Renal pelvis (tissue), 12 donors: ENCODE measurements at places on chromosomes 1 and 21. TPM values are rescaled to one million over a fixed set of nuclear protein-coding genes. Genes with fewer than 3 reads are reported as not detected.
A peak's percentile ranks its signal among the peaks of the same experiment; 100 is the strongest.

DNA sequence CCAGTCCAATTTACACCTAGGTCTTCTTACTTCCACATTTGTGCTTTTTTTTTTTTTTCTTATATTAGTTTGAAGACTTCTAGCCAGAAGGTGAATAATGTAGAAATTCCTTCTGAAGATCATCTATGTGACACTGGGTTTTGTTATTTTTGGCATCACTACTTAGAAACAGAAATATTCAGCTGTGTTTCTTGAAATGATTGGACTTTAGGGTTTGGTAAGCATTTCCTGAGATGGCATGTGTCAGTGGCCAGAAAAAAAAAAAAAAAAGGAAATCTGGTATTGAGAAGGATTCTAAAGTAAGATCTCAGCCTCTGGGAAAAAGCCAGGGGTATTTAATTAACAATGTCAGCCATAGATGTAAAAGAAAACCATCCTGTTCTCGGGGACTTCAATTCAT lies 43.4 kb upstream of the LRRC8C start:
- no peak for DNase-seq

DNA sequence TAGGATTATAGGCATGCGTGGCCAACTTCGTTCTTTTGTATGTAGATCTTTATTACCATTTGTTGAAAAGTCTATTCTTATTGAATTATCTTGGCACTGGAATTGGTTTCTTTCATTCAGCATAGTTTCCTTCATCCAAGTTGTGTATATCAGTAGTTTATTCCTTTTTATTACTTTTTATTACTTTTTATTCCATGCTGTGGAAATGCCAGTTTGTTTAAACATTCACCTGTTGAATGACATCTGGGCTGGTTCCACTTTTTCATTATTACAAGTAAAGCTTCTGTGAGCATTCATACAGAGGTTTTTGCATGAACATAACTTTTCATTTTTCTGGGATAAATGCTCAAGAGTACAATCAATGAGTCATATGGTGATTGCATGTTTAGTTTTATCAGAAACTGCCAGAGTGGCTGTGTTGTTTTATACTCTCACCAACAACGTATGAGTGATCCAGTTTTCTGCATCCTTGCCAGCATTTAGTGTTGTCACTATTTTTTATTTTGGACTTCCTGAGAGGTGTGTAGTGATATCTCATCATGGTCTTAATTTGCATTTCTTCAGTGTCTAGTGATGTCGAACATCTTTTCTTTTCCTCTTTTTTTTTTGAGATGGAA lies 28.6 kb downstream of the PTPRU start:
- DNase-seq: no peak

The CLSTN1 gene
- 163 TPM for polyA plus RNA-seq

The NBPF20 gene
- polyA plus RNA-seq: 2.3 TPM

DNA sequence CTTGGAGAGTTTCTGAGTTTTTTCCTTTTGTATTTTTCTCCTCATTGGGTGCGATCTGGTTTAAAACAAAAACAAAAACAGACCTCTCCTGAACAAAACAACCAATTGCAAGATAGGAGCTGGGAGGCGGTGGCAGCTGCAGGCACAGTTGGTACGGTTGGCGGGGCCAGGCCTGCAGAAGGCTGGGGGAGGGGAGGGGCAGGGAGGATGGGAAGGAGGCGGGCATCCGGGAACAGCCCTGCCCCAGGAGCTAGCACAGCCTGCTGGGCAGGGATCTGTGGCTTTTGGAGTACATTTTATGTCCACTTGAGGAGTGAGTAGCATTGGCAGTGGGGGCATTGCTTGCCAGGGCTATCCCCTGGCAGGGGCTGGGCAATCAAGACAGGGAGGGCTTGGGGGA lies 5.2 kb downstream of the CAPN9 start:
- DNase-seq: peak; percentile 74

DNA sequence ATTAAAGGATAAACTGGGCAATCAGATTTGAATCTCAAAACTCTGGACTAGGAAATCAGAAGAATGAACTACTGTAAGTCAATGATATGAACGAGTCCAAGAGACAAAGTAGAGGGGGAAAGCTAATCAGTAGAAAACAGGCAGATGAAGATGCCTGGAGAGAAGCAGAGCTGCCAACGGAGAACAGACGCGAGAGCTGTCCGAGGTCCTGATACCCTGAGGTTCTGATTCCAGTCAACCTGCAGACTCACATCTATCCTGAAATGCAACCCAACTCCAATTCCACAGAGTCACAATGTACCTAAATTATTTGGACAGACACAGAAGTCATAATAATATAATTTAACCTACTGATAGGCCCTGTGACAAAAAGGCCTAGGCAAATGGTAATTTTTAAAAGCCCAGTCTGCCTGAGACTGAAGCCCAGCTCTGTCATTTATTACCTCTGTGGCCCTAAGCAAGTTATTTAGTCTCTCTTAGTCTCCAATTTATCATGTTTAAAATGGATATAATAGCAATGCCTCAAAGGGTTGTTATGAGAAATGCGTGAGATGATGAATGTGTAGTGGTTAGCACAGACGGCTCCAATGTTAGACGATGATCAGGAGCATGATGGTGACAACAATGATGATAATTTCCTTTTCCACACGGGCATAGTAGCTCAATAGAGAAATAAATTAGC lies 33.4 kb downstream of the RGS7 start:
- DNase-seq: peak; percentile 71

The GSTM1 gene
- 121 TPM for polyA plus RNA-seq

The TDRD5 gene
- polyA plus RNA-seq: 5.7 TPM

The HSPB7 gene
- 6.1 TPM for polyA plus RNA-seq

DNA sequence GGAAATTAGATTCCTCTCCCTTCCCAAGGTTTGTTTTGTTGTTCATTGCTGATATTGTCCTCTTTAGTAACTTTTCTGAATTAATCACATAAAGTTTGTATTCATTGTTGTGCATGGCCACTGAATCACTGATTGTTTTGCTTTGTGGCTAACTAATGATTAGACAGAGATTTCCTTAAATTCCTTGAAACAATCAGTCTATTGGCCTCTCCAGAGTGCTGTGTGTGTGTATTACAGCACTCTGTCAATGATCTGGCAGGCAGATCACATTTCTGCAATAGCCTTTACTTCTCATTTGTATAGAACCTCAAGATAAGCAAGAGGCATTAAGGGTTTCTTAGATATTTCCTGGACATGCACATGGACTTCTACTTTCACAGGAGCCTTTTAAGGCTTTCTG lies 78.6 kb downstream of the DUSP10 start:
- no peak for DNase-seq

DNA sequence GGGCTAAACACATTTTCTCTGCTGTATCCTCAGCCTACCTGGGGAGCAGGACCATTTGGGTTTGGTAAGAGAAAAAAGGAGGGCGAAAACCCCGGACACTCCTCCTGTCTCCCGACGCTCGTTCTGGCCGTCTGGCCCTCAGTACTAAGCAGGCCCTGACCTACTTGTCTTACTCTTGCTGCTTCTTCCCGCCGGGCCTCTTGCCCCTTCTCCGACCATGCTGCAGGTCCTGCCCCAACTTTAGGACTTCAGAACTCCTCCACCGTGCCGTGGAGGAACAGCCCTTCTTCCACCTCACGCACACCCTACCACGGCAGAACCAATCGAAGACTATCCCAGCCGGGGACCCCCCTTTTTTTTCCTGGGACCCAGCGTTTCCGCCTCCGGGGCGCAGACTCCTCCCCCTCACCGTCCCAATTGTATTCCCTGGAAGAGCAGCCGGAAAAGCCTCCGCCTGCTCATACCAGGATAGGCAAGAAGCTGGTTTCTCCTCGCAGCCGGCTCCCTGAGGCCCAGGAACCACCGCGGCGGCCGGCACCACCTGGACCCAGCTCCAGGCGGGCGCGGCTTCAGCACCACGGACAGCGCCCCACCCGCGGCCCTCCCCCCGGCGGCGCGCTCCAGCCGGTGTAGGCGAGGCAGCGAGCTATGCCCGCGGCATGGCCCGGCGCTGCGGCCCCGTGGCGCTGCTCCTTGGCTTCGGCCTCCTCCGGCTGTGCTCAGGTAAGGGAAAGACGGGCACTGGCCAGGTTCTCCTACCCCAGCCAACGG lies at the start of gene CHRNB2:
CHRNB2 (plus strand) TSS at position 393 of the 771 bp plus-strand sequence; CDS start at position 660, 267 bp downstream.
- peak; percentile 78 for DNase-seq

DNA sequence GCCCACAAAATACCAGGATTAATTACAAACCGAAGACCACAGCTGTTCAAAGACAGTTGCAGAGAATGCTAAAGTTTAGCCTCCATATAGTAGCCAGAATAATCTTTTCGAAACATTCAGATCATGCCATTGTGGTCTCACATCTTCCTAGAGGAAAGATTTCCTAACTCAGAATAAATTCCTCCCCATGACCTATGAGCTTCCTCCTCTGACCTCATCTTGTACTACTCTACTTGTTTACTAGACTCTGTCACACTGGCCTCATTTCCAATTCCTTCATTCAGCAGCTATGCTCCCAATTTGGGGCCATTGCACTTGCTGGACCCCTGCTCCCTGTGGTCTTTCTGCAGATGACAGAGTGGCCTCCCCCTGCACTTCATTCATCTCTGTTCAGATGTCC lies 71.8 kb upstream of the LRRC53 start:
- DNase-seq: no peak

GRCh38 chr1:81752840-81753239 lies 47.9 kb upstream of the ADGRL2 start:
- DNase-seq: no peak

The VWA1 gene
- polyA plus RNA-seq: 61.7 TPM

DNA sequence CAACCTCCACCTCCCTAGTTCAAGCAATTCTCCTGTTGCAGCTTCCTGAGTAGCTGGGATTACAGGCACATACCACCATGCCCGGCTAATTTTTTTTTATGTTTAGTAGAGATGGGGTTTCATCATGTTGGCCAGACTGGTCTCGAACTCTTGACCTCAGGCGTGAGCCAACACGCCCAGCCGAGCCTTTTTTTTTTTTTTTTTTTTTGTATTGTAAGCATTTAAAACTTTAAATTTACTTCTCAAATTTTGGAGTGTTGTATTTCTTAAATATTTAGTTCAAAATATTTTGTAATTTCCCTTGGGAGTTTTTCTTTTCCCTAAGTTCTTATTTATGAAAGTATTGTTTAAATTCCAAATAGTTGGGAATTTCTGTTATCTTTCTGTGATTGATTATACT lies 9.2 kb upstream of the SCAF4 start:
- DNase-seq: no peak

DNA sequence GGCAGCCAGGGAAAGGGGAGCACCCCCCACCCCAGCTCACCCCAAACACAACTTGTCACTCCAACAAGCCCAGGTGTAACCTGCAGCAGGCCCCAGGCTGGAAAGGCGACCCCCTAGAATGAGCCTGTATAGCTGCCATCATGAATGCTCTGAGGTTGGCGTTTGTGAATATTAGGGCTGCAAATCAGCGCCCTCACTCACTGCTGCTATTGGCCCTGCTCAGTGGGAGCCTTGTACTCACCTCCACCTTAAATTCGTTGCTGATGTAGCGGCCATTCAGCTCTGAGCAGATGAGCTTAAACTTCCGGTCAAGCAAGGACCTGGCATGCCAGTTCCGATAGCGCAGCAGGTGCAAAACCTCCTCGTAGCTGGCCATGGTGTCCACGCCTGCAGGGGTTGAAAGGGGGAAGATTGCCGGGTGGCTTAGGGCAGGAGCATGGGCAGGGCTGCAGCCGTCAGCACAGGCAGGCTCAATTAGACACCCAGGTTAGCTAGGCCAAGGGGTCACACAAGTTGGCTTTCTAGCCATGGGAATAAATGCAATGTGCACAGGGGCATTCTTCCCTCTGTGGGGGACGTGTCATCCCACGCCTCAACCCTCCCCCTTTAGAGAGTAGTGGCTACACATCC lies 81.7 kb downstream of the PIK3CD start:
- DNase-seq: no peak

GRCh38 chr1:156664767-156665411 lies 12.3 kb downstream of the NES start:
- DNase-seq: no peak

DNA sequence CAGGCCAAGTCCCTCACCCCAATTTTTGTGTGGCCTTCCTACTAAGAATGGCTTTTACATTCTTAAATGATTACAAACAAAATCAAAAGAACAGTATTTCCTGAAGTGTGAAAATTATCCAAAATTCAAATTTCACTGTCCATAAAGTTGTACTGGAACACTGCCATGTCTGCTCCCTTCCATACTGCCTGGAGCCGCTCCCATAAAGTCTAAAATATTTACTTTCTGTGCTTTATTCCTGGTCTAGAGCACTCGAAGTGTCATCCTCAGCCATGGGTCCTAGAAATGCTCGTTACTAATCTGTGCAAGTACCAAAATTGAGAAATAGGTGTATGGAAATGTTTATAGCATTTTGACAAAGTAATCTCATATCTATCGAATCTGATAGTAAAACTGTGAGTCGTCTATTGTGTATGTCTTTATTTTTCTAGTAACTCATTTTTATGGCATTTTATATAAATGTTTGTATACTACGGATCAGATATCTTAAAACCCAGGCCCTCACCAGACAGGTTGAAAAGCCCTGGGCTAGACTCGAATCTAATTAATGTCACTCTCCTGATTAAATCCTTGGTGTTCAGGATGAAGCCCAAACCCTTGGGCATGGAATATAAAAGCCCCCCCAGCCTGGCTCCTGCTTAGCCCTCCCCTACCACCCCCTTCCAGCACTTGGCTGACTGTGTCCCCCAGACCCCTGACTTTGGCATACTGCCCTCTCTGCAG lies 4.9 kb downstream of the LBR start:
- DNase-seq: no peak

The SPATA21 gene
- 0.37 TPM for polyA plus RNA-seq

DNA sequence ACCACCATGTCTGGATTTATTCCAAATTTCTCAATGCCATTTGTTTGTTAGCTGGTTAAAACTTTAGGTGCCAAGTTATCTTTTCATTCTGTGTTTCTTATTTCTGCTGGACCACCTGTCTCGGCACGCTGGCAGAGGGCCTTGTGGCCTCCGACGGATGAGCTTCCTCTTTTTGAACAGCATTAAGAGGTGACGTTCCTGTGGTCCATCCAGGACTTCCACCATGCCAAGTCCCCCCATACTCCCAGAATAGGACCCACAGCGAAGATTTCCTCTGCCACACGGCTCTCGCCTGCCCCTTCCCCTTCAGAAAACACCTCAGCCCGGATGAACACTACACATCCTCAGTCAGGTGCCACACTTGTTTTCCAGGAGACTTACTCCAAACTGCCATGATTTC lies 73.8 kb downstream of the NTPCR start:
- no peak for DNase-seq

- no peak for DNase-seq
Measured at GRCh38 chr21:34537838-34538237, 25.8 kb upstream of the KCNE1 start.

- no peak for DNase-seq
Measured at GRCh38 chr1:33122483-33123178, 41.7 kb downstream of the AZIN2 start.

GRCh38 chr1:205373798-205374175 lies 17.1 kb upstream of the KLHDC8A start:
- DNase-seq: no peak

The LCK gene
- polyA plus RNA-seq: 6.5 TPM
